Effector memory CD8-positive, alpha-beta T cell (primary cell): ENCODE measurements at places on chromosomes 2 and 18.

DNA sequence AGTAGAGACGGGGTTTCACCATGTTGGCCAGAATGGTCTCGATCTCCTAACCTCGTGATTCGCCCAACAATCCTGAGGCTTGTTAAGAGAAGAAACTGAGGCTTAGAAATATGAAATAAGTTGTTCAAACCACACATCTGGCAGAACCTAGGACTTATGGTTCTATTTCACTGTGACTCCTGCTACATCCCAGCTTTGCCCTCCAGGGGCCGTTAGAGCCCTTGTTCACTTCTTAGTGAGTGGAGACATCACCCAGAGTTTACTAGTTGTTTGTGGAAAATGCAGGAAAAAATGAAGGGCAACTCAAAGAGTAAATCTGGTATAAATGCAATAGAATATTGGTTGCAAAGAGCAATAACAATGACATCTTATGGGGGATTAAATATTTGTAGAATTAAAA is 43.9 kb downstream of the MARCHF4 start:
- no peak for DNase-seq

GRCh38 chr2:116319001-116319400 is 1495.5 kb upstream of the DDX18 start:
- no peak for DNase-seq

DNA sequence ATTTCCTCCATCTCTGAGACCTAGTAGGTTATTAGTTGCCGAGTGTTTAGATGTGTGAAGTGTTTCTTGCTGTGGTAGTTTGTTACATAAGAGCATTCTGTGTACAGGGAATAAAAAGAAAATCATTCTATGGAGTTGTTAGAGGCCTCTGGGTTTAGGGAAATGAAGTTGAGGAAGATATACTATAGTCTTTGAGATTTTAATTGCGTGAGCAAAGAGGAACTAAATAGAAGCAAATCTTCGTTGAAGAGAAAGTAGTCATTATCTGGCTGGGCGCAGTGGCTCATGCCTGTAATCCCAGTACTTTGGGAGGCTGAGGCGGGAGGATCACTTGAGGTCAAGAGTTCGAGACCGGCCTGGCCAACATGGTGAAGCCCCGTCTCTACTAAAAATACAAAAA is 19.0 kb downstream of the USP39 start:
- no peak for DNase-seq

DNA sequence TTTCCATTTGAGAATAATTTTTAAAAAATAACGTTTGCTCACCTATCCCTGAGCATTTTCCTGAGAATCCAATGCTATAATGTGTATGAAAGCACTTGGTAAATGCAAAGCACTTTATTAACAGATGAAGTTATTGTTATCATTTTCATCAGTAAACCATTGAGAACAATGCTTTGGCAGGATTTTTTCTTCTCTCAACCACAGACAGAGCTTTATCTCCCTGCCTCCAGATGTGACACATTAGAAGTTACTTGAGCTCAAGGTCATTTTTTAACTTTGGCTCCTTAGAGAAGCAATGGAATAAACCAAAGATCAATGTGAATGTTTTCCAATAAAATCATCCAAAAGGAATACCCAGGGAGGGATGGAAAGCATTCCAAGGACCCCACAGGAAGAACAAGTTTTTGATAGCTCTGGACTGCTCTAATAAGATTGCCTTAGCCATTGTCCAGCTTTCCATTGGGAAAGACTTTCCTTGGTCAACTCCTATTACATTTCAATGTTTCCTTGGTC is 118.9 kb upstream of the NT5C1B start:
- no peak for DNase-seq

DNA sequence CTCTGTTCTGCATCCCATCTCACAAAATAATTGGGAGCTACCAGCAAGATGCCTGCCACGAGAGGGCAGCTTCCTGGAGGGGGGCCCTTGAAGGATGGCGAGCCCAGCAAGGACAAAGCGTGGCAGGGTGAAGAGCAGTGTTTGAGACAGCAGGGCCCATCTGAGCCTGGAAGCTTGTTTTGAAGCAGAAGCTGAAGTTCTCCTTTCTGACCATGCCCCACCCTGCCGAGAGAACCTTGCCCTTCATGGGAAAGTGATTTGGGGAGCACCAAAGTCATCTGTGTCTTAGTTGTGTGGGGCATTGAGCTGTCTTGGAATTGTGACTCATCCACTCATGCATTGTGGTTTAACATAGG is 216.3 kb downstream of the BCL11A start:
- DNase-seq, result no peak

DNA sequence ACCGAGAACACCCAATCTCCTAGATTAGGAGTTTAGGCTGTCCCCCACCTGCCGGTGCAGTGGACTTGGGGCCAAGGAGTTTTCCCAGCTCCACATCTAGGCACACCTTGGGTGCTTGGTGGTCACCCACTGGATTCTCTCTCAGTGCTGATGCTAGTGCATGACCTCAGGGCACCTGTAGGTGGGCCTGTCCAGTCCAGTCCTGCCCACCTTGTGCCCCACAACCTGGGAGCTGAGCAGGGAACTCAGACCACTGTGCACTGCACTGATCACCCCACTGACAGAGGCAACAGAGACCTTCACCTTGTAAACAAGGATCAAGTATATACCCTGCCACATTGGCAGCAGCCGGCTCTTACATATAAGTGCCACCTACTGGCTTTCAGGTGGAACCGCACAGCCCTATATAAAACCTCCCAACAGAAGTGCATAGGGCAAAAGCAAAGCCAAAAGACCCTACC is 12.7 kb upstream of the CDH19 start:
- no peak for DNase-seq

- DNase-seq, result no peak
Observed at GRCh38 chr2:107008843-107009242, 122.9 kb upstream of the ST6GAL2 start.

GRCh38 chr2:79580175-79580574 is 67.3 kb downstream of the CTNNA2 start:
- DNase-seq, result no peak
